Activated T-cell treated with anti-CD3 and anti-CD28 coated beads, Interleukin-2, amount 50 U/mL, for 24 hours (primary cell): ENCODE measurements at places on chromosomes 12 and 14.

GRCh38 chr12:116773276-116773731 is 35.2 kb downstream of the RNFT2 start:
- DNase-seq: no peak

- DNase-seq: no peak
Measured at GRCh38 chr14:99244367-99244901, 27.6 kb downstream of the BCL11B start.

GRCh38 chr12:120688527-120689071 is 1.6 kb downstream of the MLEC start:
- no peak for DNase-seq

- DNase-seq: no peak
Measured at GRCh38 chr12:50859621-50860310, 17.0 kb downstream of the TMPRSS12 start.

GRCh38 chr14:59241121-59241520 is 52.7 kb downstream of the DAAM1 start:
- DNase-seq: no peak

DNA sequence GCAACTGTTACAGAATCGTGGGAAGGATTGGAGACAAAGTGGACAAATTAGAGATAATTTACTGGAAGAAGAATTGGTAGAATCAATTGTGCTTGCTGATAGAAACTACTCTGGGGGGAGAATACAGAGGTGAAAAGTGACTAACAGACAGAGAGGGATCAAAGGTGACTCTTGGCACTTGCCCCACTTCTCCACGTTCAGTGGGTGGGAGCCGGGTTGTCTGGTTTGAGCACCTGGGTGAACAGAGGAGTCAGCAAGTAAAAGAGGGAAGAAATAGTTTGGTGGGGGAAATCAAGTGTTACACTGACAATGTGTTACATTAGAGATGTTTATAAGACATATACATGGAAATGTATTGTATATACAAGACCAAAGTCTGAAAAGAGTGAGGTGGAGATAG is 69.1 kb downstream of the PPP2R5E start:
- no peak for DNase-seq

DNA sequence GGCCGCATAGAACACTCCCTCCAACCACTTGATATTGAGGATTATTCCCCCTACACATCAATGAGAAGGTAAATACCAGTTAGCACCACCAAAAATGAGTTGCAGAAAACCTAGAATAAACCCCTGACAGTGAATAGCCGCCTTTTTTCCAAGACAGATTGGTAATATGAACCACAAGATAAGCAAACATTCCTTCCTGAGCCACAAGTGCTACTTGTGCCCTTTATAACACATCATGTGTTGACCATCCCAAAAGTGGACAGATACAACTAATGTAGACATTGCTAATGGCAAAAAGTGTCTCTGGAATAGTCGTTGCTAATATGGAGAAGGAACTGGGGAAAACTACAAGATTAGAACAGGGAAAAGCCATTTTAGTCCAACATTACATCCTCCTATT is 17.2 kb downstream of the NOXRED1 start:
- DNase-seq: no peak

GRCh38 chr12:72610342-72610741 is 338.2 kb downstream of the TRHDE start:
- no peak for DNase-seq

GRCh38 chr12:103933237-103933636 is 3.0 kb downstream of the HSP90B1 start:
- no peak for DNase-seq

- DNase-seq: no peak
Measured at GRCh38 chr14:67140556-67140955, 48.7 kb upstream of the GARIN2 start.

DNA sequence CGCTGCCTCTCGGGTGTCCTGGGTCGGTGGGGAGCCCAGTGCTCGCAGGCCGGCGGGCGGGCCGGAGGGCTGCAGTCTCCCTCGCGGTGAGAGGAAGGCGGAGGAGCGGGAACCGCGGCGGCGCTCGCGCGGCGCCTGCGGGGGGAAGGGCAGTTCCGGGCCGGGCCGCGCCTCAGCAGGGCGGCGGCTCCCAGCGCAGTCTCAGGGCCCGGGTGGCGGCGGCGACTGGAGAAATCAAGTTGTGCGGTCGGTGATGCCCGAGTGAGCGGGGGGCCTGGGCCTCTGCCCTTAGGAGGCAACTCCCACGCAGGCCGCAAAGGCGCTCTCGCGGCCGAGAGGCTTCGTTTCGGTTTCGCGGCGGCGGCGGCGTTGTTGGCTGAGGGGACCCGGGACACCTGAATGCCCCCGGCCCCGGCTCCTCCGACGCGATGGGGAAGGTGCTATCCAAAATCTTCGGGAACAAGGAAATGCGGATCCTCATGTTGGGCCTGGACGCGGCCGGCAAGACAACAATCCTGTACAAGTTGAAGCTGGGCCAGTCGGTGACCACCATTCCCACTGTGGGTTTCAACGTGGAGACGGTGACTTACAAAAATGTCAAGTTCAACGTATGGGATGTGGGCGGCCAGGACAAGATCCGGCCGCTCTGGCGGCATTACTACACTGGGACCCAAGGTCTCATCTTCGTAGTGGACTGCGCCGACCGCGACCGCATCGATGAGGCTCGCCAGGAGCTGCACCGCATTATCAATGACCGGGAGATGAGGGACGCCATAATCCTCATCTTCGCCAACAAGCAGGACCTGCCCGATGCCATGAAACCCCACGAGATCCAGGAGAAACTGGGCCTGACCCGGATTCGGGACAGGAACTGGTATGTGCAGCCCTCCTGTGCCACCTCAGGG is 679 bp downstream of the ARF6 start:
- DNase-seq: peak; percentile 89

- DNase-seq: no peak
Measured at GRCh38 chr14:64943556-64943955, 1.0 kb upstream of the GPX2 start.

- no peak for DNase-seq
Measured at GRCh38 chr12:105228494-105228893, 7.5 kb downstream of the APPL2 start.

DNA sequence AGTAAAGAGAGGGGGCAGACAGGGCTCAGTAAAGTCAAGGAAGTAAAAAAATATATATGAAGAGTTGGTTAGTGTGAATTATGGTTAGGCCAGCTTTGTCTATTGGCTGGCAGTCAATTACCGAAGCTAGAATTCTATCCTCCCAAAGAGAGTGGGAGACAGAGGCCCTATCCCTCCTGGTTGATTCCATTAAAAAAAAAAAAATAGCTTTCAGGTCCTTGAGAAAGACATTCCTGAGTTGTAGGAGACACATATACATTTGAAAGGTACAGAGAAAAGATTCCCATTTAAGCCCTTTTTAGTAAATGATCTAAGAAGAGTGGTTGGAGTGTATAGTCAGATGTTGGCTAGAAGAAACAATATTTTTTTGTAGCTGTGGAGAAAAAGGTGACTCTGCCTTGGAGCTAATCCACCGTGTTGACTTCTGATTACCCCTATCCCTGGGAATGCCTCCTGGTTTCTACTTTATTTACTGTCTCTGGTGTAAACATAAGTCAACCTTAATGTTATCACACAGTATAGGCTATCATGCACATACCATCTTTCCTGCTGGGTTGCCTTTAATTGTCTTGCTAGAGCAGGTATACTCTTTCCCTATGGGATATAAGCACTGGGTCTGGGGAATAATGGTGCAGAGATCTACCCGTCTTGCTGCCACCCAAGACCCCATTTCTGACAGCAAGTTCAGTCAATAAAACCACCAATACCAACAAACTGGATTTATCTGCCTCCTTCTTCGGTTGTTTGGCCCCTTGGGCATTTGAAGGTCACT is 859.9 kb upstream of the ATXN7L3B start:
- DNase-seq: no peak

DNA sequence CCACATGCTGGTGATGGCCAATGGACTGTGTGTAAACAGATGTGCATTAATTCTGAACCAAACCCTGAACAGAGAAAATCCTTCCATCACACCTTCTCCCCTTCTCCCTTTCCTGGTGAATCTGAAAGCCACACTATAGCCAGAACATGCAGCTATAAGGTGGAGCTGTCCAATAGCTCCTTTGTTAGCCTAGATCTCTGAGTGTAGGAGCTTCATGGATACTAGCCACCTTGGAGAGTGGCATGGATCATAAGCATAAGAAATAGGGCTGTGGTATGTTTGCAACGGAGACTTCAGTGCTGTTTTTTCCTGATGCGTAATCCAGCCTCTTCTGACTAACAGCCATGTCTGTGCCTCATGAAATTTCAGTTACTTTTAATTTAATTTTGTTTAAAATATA is 364.5 kb downstream of the BTG1 start:
- no peak for DNase-seq

GRCh38 chr12:12095021-12095420 is 24.3 kb downstream of the BCL2L14 start:
- no peak for DNase-seq

- DNase-seq: no peak
Measured at GRCh38 chr14:57139173-57139572, 129.5 kb downstream of the EXOC5 start.

DNA sequence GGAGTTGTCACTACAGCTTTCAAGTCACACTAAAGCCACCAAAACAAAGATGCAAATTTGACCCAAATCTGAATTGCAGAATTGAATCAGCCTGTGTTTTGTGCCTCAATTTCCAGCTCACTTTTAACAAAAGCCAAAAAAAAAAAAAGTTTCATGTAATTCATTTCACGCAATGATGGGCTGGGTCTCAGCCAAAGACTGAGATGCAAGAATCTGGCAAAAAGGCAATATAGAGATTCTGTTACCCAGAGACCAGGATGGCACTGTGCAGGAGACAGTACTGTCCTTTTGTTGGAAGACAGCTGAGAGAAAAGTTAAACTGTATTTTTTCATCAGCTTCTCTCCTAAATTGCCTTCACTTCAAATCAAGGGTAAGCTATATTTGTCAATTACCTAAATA is 205.7 kb upstream of the NPAS3 start:
- DNase-seq: no peak

GRCh38 chr12:11014234-11014633 is 8.2 kb downstream of the TAS2R19 start:
- no peak for DNase-seq

DNA sequence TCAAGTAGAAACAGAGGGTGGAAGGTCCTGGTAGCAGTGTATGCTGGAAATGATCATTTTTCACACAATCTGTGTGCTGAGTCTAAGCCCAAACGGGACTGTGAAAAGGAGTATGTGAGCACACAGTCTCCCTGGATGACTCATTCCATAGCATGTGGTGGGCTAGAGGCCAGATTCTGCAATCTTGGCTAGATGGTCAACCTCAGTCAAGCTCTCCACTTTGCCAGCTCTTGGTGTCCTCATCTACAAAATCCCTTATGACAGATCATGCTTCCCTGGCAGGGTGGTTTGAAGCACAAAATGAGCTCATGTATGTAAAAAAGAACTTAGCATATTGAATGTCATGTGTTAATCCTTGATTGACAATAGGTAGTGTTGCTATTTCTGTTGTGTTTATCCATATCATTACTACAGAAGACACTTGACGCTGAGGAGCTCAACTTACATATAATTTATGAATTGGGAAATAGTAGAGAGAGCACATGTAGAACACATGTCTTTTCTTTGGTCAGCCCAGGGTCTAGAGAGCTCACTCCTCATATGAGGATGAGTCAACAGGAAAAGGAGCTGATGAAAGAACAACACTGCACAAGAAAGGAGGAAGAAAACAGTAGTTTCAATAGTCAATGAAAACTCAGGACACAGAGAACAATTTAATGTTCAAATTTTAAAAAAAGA is 517.5 kb downstream of the BCL11B start:
- no peak for DNase-seq

DNA sequence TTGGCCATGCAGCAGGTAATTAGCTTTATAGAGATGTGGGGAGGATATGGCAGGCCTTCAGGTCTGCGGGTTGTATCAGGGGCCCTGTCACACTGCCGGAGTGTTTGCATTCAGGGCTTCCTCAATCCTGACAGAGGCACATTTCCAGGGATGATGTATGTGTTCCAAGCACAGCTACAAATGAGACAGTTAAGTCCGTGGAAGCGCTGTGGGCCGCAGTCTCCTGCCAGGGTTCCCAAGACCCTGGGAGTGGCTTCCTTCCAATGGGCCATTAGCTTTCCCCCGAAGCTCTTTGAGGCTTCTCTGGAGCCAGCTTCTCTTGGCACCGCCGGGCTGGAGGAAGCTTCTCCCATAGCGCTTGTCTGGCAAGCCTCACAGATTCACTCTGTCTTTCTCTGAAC is 1524.7 kb upstream of the TMEM132C start:
- no peak for DNase-seq

- no peak for DNase-seq
Measured at GRCh38 chr12:10847744-10848143, 1.5 kb downstream of the PRR4 start.

- no peak for DNase-seq
Measured at GRCh38 chr12:90112666-90113065, 404.0 kb upstream of the ATP2B1 start.

DNA sequence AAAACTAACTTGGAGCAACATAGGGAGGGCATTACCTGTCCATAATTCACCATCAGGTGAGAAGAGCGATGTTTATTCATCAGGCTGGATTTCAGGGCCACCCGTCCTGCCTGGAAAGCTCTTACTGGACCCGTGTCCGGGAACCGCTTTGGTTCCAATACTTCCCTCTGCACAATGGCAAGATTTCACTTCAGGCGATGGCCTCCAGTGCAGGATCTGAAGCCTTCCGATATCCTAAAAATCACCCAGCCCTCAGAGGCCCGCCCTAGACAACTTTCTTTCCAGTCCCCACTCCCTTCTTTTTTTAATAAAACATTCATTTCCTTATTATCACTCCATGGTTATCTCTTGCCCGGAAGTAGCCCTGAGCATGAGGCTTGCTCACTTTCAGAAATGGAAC is 92.5 kb downstream of the BCL11B start:
- peak; percentile 34 for DNase-seq

DNA sequence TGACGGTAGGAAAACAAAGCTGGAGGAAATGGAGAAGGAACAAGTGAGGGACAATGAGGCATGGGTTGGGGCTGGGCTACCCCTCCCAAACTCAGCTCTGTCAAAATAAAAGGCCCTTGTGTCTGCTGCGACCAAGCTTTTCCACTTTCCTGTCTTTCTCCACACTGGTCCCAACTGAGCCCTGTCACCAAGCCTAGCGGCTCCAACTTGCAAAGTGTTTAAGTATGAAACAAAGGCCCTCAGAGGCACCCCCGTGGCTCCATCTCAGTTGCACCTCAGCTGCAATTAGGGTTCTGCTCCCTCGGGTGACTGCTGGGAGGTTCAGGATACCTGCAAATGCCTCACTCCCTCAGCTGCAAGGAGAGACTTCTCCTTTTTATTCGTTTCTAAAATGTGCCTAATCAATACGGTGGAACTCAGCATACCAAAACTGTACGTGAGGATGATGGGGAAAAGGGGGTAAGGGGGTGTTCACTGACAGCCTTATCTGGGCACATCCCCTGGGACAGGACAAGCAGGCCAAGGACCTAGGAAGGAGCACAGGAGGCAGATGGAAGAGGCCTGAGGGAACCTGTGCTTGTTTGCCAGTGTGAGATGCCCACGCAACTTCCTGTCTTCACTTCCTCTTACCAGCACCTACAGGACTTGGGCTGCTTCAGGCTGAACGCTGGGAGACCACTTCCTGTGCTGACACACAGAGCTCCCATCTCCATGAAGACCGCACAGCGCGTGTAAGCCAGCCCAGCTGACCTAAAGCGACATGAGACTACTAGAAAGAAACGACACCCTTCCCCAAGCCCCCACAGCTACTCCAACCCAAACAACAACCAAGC is 8.9 kb downstream of the VAMP1 start:
- peak; percentile 81 for DNase-seq
